ACHN (cell line): ENCODE measurements at places on chromosomes 13 and 19.

DNA sequence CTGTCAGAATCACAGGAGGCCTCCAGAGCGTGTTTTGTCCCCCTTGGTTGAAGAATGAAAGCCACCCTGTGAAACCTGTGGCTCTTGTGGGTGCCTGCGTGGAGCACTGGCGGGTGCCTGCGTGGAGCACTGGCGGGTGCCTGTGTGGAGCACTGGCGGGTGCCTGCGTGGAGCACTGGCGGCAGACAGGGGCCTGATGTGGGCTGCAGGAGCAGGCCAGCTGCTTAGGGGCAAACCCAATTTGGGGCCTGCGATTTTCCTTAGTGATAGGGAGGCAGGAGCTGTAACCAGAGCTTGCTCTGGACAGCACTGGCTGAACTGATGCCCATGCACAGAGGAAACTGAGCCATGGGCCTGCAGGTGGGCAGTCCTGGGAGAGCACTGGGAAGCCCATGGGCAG, 24.3 kb downstream of the ARHGEF7 start:
- DNase-seq: no peak

DNA sequence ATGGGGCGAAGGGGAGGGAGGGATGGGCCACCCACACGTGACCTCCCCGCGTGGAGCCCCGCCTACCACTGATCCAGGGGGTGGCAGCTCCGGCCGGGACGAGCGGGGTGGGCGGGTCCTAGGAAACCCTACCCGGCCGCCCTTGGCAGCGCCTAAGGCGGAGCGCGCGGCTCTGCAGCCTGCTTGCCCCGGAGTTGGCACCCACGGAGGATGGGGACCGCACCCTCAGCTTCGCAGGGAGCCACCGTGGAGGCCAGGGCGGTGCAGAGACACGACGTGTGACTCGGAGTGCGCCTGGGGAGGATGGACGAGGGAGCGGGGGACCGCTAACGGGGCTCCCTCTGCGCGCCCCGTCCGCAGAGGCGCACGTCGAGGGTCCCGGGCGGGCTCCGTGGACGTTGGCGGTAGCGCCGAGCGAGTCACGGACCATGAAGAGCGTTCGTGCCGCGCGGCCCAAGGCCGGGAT, at the start of gene RGS9BP:
Gene RGS9BP (plus strand): TSS at position 129 of the 466 bp plus-strand sequence. CDS start 416 bp downstream, outside the sequence.
- DNase-seq: peak; percentile 81

- DNase-seq: no peak
These were observed 112.3 kb downstream of the MIPEP start for GRCh38 chr13:23776698-23777574.

DNA sequence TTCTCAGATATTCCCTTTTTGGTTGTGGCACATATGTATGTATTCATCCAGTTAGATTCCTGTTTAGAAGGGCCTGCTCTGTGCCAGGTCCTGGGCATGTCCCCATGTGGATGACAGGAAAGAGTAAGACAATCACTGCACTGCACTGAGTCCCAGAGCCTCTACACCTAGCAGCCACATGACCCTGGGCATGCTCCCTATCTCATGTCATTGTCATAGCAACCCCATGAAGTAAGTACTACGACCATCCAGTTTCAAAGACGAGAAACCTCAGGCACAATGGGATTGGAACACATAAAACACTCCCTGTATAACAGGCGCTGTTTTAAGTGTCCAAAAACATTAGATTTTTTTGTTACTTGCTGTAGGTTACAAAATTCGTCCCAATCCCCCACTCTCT, 594.4 kb downstream of the UQCRFS1 start:
- DNase-seq: no peak

DNA sequence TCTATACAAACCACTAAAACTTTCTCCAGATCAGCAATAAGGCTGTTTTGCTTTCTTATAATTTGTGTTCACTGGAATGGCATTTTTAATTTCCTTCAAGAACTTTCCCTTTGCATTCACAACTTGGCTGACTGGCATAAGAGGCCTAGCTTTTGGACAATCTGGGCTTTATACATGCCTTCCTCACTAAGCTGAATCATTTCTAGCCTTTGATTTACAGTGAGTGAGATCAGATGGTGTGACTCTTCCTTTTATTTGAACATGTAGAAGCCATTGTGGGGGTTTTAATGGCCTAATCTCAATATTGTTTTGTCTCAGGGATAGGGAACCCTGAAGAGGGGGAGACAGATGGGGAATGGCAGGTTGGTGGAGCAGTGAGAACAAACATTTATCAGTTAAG, 82.7 kb downstream of the FOXO1 start:
- DNase-seq: no peak

- DNase-seq: no peak
These were observed 9.8 kb upstream of the FRY start for GRCh38 chr13:32021785-32022184.

GRCh38 chr13:38814331-38814730, 127.5 kb downstream of the FREM2 start:
- DNase-seq: no peak

DNA sequence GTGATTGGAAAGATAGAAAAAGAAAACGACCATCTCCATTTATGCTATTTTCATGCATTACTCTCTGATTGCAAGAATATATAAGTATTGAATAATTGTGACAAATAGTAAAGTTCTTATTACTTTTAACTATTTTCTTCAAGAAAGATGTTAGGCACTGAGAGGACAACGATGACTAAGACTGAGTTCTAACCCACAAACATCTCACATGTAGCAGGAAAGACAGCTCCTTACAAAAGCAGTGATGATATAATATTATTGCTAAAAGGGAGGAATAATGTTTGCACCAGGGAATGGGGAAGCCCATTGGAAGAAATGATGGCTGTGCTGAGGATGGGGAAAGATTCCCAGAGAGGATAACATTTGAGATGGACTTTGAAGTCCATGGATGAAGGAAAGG, 22.6 kb downstream of the RXFP2 start:
- no peak for DNase-seq

GRCh38 chr19:28880735-28881401, 332.1 kb downstream of the UQCRFS1 start:
- DNase-seq: no peak

DNA sequence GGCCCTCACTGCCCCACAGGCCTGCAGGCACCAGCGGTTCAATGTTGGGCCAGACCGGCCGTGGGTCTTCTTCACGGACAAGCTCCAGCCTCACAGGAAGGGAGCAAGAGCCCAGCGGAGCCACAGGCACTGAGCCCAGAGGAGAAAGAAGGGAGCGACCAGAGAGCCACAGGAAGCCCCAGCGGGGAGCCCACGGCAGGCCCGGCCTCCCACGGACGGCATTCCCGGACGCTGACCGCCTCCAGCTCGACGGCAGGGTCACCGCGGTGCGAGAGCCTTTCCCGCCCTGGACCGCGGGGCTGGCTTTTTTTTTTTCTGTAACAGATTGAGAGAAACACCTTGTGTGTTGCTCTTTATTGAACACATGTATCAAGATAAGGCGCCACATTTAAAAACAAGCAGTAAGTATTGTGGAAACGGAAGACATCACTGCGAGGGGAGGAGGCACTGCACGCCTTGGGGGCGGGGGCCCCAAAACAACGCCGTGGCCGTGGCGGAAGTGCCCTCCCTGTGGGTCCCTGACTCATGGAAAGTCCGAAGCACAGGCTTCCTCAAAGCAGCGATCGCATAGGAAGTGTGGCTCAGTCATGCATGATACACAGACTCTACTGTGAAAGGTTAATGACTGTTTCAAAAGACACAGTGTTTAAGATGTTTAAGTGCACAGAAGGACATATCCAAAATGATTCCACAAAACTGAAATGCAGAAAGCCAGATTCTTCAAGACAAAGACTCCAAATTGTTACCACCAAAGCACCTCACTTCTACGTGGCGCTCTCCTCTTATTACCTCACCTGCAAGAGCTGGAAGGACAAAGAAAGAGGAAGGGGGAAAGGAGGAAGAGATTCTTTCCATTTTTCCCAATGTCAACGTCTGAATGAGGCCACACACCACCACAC, 3.5 kb downstream of the RASA3 start:
- peak; percentile 86 for DNase-seq

GRCh38 chr13:38883783-38884182, 106.8 kb downstream of the STOML3 start:
- no peak for DNase-seq

GRCh38 chr13:58712191-58712590, 1080.6 kb downstream of the PCDH17 start:
- no peak for DNase-seq

DNA sequence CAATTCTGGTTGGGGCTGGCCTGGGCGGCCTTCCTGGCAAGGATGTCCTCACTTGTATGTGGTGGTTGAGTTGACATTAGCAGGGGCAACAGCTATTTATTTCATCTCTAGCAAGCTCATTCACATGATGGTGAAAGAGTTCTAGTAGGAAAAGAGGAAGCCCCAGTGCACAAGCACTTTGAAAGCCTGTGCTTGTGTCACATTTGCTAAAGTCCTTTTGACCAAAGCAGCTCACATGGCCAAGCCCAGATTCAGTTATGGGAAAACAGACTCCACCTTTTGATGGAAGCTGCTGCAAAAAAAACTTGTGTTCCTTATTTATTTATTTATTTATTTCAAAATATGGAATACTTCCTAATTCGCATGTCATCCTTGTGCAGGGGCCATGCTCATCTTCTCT, 17.2 kb downstream of the GTF2F2 start:
- DNase-seq: no peak

DNA sequence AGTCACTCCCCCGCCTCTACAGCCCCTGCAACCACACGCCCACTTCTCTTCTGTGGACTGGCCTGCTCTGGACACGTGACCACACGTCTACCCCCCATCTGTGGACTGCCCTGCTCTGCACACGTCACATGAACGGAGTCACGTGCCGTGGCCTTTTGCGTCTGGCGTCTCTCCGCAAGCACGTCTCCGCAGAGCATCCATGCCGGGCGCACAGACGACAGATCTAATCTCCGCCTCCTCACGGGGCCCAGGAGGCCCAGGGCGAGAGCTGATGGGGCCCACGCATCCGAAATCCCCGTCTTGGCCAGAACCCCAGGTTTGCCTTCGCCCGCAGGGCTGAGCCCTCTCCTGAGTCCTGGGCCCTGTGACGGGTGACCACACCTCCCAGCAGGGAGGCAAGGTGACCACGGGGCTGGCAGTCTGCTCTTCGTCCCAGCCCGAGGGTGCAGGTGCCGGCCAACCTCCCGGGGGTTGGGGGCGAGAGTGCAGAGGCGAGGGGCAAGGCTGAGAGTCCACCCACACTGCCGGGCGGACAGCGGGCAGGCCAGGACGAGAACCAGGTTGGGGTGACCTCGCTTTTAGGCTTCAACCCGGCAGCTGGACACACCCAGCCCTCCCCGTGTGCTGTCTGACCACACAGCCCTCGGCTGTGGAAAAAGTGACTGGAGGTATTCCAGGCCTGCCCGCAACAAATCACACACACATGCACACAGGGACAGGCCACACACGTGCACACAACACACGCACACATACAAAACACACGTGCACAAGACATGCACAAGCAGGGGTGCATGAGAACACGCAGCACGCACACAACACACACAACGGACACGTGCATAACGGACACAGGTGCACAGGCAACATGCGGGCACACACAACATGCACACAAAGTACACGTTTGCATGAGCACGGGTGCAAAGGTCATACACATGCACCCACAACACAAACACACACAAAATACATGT, 3.9 kb downstream of the SBNO2 start:
- DNase-seq: no peak

- no peak for DNase-seq
These were observed 472.2 kb downstream of the LIG4 start for GRCh38 chr13:107743100-107743499.

- no peak for DNase-seq
These were observed 21.9 kb downstream of the VRK3 start for GRCh38 chr19:50003254-50003788.

DNA sequence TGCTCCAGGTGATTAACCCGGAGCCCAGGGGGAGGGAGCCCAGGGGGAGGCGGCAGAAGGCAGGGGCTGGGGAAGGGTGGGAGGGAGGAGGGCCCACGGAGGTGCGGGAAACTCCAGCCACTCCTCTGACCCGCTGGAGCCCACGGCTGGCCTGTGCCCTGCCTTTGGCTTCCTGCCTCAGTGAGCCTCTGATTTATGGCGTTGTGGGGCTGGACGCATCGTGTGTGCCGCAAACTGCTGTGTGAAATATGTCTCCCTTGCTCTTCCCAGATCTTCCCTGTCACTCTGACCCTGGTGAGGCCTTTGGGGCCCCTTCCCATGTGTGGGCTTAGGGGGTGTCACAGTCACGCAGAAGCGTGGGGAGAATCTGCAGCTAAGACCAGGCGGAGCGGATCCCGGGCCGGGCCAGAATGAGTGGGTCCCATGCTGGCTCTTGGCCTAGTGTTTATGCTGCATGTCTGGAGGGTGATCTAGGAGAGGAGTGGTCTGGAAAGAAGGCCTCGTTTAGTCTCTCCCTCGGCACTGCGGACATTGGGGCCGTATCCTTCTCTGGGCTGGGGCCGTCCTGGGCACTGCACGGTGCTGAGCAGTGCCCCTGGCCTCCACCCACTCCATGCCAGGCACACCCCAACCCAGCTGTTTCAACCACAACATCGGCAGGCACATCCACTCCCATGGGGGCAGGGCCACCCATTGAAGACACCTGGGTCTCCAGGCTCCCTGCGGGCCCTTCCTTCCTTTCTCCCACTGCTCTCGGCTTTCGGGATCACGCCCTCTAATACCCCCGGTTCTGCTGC, 123.0 kb downstream of the KDM4B start:
- no peak for DNase-seq

DNA sequence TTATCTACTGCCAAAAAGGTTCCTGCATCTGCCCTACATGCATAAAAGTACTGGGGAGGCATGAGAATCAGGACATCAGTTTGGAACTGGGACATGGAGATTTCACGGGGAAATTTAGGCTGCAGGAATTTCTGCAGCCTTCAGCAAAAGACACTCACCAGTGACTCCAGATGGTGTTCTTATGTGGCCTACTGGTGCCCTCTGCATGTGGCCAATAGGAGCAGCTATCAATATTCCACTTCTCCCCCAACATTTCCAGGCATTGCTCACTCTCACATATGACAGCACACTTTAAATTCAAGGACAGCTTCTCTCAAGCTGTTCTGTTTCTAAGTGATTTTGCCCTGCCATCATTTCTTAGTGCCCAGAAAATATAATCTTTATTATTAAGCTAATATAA, 570.5 kb upstream of the ARGLU1 start:
- DNase-seq: no peak

DNA sequence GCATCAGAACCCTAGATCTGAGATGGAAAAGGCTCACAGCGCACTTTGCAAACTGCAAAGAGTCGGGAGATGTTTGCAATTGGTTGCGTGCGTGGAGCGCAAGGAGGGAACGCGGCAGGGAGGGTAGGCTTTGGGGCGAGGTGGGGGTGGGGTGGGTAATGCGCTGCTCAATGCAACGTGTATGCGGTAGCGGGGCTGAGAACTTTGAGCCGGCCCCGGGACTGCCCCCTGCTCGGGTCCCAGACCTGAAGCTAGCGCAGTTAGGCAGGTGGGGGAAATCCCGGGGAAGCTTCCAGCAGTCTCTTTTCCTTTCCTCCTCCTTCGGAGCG, 971 bp downstream of the FOSB start:
- no peak for DNase-seq

DNA sequence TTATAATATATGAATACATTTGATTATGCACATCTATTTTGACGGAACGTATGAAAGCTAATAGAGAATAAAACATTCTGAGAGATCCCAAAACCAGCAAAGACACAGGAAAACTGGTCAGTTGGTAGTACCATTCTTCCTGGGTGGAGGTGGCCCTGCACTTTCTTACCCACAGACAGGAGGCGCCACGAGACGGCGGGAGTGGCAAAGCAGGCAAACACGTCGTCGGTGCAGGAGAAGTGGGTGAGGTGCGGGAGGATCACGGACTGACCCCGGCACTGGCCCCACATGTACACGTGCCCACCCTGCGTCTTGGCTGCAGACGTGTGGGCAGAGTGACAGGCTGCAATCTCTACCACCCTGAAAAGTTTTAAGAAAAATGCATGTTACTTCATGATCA, 36.1 kb downstream of the RCBTB1 start:
- no peak for DNase-seq
